ENCODE measurements at places on chromosomes 2 and 18.

- no peak for DNase-seq
Measured at GRCh38 chr2:154740361-154740760, 41.9 kb downstream of the KCNJ3 start.

- no peak for DNase-seq
Measured at GRCh38 chr2:142857256-142858164, 20.0 kb upstream of the KYNU start.

DNA sequence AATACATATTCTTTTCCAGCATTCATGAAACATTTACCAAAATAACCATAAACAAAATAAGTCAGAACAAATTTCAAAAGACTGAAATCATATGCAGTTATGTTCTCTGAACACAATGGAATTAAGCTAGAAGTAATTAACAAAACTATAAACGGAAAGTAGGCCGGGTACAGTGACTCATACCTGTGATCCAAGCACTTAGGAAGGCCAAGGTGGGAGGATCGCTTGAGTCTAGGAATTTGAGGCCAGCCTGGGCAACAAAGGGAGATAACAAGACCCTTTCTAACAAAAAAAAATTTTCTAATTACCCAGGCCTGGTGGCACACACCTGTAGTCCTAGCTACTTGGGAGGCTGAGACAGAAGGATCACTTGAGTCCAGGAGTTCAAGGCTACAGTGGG is 14.9 kb downstream of the ATAD2B start:
- DNase-seq: no peak

DNA sequence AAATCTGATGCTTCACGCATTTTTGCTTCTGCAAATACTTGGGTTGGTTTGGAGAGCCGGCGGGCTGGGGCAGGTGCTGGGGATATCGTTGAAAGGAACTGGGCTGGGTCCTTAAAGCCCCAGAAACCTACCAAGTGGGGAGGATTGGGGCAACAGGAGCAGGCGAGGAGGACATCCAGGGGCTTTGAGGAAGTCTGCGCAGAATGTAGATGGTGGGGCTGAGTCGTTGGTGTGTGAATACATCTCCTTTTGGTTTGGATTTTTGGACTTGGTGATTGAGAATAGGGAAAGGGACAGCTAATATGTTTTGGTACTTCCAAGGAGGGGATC is 1.1 kb downstream of the DCC start:
- DNase-seq: no peak

- no peak for DNase-seq
Measured at GRCh38 chr2:107436281-107436680, 390.4 kb upstream of the RGPD4 start.

- DNase-seq: no peak
Measured at GRCh38 chr2:127511090-127511695, 15.1 kb downstream of the IWS1 start.

GRCh38 chr2:157735532-157735931 is 106.9 kb upstream of the ACVR1C start:
- DNase-seq: no peak

GRCh38 chr18:26574958-26575864 is 26.9 kb upstream of the KCTD1 start:
- no peak for DNase-seq

DNA sequence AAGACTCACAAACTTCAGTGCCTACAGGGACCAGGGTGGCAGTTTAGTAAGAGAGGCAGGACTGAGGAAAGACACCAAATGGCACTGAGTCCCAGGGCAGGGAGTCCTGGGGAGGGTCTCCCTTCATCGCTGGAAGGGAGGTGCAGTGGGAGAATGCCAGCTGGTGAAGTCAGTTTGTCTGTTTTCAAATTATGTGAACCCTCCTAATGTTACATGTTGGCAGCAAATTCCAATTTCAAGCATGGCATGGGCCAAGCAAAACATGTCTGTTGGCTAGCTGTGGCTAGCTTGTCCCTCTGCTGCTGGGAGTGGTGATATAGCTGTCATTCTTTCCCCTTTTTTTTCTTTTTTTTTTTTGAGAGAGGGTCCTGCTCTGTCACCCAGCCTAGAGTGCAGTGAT is 55.9 kb upstream of the HAAO start:
- no peak for DNase-seq

- no peak for DNase-seq
Measured at GRCh38 chr2:128832946-128833663, 514.4 kb upstream of the HS6ST1 start.

DNA sequence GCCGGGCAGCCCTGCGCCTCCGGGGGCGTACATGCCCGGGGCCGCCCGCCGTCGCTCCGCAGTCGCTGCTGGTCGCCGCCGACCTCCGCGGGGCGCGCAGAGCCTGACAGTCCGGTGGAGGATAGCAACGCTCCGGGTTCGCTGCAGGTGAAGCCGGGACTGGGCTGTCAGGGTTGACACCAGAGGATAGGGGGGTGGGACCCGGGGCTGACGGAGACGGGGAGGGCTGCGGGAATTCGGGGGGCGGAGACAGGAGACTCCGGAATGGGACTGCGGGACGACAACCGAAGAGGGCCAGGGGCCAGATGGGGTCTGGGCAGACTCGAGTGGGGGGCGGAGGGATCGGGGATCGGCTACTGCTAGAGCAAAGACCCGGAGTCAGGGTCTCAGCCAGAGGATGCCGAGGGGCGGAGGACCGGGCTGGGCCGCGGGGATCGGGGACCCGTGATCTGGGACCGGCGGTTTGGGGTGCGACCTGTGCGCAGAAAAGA is 403 bp downstream of the TMEM127 start:
- no peak for DNase-seq

- no peak for DNase-seq
Measured at GRCh38 chr2:85914922-85915321, 26.1 kb upstream of the ST3GAL5 start.

GRCh38 chr2:208570851-208571763 is 164.5 kb downstream of the PTH2R start:
- no peak for DNase-seq

DNA sequence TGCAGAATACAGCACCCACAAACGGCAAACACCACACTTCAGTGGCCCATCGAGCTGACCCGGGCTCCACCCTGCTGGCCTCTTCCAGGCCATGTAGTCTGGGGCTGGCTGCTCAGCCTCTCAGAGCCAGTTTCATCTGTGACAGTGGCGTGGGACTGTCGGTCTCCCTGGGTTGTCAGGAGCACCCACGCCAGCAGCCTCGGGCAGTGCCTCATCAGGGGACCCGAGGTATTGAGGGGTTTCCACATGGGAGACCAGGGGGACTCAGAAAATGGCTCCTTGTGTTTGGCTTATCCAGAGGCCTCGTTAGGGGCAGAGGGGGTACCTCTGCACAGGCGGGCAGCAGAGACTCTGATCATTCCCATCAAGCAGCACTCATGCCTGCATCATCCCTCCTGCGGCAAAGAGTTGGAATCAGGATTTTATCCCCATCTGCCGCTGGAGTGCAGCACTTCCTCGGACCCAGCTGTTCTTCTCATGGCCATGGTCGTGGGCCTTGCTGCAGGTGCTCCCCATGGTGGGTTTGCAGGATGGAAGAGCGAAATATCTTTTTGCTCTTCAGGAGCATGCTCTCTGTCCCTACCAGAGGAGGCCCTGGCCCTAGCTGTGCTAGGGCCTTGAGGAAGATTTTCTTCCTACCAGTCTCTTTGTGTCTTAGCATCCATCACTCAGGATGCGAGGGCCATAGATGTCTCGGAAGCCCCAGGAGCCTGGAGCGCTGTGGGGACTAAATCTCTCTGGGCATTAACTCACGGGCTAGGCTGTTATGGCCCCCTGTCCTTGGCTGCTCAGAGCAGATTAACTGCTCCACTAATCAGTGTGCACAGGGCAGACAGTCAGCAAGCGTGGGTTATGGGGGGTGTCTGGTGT is 100.8 kb downstream of the CLIP4 start:
- no peak for DNase-seq

- no peak for DNase-seq
Measured at GRCh38 chr18:26637324-26637723, 89.0 kb upstream of the KCTD1 start.
